ENCODE measurements at places on chromosomes 5 and 9.

GRCh38 chr9:2053883-2054845 is 39.0 kb downstream of the SMARCA2 start:
- DNase-seq, result peak; percentile 74

GRCh38 chr9:38689678-38690077 is 30.3 kb downstream of the FAM240B start:
- DNase-seq, result no peak

DNA sequence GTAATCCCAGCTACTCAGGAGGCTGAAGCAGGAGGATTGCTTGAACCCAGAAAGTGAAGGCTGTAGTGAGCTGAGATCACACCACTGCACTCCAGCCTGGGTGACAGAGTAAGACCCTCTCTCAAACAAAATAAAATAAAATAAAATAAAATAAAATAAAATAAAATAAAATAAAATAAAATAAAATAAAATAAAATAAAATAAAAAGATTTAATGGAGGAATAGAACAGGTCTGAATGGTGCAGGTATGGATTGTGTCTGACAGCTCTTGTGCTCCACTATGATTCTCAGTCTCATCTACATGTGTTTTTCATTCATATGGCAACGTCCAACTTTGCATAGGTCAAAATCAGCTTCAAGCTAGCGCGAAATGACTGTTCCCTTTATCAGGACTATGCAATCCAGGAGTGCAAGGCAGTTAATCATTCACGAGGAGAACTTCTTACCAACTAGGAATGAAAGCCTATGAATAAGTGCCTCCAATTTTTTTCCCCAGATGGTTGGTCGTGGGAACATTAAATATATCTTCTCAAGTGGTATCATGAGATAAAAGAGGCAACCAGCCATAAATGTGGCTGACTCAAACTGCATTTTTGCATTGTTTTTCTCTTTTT is 1392.3 kb upstream of the CDH9 start:
- DNase-seq, result no peak

GRCh38 chr5:74169701-74170100 is 470.8 kb downstream of the ENC1 start:
- no peak for DNase-seq

- peak; percentile 72 for DNase-seq
Measured at GRCh38 chr9:63817622-63818518, 1467.1 kb downstream of the FOXD4L5 start.

Measured in stimulated activated CD4-positive, alpha-beta T cell treated with anti-CD3 and anti-CD28 coated beads, Interleukin-15, amount 100 ng/mL, for 24 hours (primary cell).